Kidney (tissue), 22 donors: ENCODE measurements at places on chromosomes 7 and 10.
A peak's percentile ranks its signal among the peaks of the same experiment; 100 is the strongest.

DNA sequence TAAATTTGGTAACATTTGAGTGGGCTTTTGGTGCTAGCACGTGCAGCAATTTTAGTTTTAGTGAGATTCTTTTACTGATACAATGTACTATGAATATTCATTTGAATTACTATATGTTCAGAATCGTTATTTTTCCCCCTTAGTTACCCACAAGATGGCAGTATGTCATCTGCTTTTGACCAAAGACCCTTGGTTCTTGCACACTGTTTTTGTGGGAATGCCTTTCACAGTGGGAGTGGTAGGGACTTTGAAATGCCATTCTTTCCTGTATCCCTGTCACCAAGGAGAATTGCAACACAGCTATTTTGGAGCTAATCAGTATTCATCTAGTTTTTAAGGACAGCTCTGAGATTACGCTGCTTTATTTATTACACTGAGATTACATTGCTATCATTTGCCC lies 40.6 kb downstream of the SEC23IP start:
- no peak for DNase-seq

DNA sequence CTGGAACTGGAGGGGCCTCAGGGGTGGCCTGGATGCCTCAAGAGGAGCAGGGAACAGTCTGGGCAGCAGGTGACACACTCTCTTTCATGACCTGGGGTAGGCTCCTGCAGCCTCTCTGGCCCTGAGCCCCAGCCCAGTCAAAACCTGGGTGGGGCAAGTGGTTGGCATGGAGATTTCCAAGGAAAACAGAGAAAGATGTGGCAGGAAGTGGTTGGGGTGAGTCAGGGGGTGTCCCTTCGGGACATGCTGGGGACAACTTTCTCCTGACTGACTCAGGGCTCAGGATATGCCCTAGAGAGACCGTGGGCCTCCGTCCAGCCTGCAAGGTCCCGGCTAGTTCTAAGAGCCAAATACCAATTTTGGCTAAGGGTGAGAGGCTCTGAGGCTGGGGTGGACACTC lies 2.9 kb downstream of the AQP1 start:
- no peak for DNase-seq

DNA sequence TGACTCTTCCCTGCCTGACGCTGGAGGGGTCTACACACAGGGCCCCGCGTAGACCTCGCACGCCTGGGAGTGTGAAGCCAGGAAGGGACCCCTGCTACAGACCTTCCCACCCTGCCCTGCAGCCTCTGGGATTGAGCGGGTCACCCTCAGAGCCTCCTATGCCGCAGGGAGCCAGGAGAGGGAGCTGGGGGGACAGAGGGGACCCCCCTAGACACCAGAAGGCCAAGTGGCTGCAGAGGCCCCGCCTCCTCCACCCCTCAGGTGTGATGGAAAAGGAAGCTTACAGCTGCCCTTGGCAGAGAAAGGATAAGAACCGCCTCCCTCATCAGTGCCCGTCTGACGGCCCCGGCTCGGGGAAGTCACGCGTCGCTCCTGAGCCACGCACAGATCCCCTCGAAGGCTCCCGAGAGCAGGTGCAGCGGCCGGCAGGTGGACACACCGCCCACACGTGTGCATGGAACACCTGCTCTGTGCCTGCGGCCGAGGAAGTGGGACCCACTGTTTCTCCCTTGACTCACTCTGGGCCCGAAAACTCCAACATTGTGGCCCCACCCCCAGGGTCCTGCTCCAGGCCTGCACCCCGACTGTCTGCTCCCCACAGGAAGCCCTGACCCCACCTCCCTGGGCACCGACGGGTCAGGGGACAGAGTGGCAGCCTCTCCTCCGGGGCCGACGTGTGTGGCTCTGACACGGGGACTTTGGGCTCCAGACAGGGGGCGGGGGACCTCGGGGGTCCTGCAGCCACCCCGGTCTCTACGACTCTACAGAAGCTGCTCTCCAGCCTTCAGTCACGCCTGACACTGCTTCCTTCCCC lies 73.3 kb downstream of the MICALL2 start:
- DNase-seq = no peak

- DNase-seq = no peak
These were observed 143.6 kb downstream of the GLI3 start for GRCh38 chr7:42093349-42093905.

GRCh38 chr10:31602541-31603234 lies 283.7 kb downstream of the ZEB1 start:
- DNase-seq = peak; percentile 87

GRCh38 chr10:44574596-44575480 lies 189.9 kb upstream of the CXCL12 start:
- DNase-seq = no peak

DNA sequence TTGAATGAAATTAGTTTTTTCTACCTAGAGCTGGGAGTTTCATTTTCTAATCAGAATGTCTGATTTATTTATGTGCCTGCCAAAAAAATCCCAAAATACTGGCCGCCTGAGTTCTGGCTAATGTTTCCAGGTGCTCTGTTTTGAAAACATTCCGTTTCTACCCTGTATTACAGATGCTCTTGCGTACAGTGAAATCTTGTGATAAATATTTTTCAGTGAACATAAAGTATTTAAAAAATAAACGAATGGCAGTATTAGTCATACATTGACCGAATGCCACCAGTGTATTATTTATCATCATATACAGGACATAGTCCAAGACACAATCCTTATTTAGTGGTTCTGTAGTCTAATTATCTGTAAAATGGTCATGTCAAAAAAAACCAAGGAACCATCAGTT lies 102.8 kb downstream of the KAT6B start:
- no peak for DNase-seq

- no peak for DNase-seq
These were observed 992 bp upstream of the KIFBP start for GRCh38 chr10:68987611-68988010.

- DNase-seq = no peak
These were observed 224.4 kb upstream of the GALNT17 start for GRCh38 chr7:70907259-70908247.

DNA sequence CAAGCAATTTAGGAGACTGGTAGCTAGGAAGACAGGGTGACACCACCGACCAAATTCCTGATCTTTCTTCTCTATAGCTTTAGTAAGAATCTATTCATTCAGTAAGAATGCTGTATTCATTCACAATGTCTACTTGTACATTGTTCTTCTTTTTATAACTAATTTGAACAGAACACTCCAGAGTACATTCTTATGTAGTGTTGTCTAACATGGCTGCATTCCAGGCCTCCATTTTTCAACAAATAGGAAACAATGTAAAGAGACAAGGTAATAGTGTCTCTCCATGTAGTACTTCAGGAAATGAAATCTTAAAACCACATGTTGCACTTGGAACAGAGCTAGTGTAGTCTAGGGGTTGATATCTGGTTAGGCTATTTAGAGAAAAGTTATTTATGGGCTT lies 1.8 kb downstream of the VCL start:
- no peak for DNase-seq

DNA sequence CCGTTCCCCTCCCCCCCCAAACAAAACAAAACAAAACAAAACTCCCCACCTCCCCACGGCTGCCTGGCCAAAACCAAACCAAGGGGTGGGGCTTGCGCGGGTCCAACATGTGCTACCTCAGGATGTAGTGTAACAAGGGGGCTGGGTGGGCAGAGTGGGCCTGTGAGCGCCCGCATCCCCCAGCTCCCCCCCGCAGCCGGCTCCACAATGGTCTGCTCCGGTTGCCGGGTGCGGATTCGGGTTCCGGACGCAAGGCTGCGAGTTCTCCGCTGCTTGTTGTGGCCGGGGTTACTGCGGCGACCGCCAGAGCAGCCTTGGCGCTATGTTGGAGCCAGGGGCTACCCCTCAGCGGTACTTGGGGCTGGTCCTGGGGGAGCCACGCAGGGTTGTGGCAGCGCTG lies 4.9 kb downstream of the C10orf143 start:
- DNase-seq = peak; percentile 39

DNA sequence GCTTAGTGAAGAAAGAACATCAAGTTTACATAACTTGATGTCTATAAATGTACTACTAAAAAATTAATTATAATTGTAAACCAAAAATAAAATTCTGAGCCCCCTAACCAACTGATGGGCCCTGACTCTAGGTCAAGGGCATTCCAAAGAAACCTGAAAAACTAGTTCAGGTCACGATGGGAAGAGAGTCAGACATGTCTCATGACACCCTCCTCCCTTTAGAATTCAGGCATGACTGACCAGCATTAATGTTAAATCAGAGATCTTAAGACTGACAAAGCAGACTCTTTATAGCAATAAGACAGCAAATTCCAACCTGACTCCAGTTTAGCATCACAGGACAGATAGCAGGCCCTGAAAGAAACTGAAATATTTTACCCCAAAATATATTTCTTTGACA lies 21.6 kb upstream of the OTUD1 start:
- DNase-seq = no peak

DNA sequence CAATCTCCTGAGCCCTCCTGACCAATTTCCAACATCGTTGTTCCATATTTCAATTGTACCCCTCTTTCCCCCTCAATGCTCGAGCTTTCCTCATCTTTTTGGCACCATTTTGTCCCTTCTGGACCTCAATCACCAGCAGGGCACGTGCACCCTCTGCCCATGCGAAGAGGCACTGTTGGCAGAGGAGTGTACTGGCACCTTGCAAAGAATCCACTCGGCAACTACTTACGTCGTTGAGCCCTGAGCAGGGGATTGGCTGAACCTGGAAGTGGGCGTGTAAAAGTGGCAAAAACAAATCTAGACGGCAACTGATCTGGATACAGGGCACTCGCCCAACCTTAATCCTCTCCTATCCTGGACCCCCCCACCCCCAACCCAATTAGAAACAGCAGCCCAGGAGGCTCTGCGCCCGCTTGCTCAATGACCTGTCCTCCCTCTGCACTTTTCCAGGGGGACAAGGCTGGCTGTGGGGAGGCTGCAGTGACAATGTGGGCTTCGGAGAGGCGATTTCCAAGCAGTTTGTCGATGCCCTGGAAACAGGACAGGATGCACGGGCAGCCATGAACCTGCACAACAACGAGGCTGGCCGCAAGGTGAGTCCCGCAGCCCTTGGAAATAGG lies 18.8 kb downstream of the WNT8B start:
- peak; percentile 96 for DNase-seq

DNA sequence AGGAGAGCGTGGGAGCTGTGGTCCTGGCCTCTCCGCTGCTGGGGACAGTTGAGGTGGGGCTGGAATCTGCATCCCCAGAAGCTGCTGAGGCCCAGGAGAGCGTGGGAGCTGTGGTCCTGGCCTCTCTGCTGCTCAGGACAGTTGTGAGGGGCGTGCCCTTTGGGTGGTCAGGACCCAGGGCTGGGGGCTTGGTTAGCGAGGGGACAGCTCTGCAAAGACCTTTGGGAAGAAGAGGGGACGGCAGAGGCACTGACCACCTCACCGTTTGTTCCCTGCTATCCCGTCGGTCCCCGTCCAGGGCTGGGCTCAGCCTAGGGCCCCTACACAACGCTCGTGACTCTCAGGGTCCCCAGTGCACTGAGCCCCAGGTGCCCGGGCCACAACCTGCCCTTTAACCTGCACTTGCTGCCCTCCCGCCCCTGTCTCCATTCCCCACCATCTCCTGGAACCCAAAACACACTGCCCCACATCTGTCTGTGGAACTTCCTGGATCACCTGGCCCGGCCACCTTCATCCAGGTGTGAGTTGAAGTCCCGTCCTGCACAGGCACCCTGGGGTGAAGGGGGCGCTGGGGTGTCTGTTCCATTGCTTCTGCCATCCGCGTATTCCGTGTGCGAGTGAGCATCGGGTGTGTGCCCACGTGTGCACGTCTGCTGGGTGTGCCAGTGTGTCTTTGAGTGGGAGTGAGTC lies 14.1 kb downstream of the FOXL3 start:
- peak; percentile 55 for DNase-seq

DNA sequence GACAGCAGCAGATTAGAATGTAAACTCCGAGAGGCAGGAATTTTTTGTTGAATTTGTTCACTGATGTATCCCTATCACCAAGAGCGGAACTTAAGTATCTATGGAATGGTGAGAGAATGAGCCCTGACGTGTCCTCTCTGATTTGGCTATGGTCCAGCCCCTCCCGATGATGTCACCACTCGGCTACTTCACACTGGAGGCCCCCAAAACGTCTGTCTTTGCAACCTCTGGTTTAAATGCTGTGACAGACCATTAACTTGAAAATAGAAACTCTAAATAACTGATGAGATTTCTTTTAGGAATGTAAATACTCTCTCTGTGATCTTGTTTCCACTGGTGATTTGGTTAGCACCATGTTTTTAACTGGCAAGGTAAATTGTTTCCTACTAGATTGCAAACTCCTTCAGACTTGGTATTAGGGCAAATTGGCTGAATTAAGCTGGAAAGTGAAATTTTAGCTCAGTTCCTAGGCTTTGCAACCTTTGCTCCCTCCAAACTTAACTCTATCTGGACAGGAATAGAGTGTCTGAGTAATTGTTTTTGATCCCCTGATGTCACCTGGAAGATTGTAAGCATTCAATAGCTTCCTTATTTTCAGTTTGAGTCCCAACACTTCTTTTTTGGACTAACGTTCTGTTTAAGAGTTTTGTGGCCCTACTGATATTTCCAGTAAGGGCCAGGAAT lies 19.1 kb downstream of the SLC16A12 start:
- peak; percentile 27 for DNase-seq

DNA sequence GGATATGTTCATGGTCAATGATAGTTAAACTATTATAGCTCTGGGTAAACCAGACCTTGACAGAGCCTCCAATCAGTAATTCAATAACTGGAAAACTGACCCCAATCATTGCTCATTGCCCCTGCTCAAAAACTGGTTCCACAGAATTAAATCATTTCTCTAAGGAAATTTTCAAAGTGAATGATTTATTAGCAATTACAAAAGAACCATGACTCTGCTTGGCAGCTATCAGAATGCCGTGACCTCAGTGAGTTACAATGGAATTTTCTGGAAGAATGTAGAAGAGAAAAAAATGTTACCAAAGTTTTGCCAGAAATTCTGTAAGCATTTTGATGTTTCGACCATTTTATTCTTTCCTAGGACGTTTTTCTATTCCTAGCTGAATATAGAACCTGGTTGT lies 106.8 kb upstream of the APBB1IP start:
- no peak for DNase-seq

DNA sequence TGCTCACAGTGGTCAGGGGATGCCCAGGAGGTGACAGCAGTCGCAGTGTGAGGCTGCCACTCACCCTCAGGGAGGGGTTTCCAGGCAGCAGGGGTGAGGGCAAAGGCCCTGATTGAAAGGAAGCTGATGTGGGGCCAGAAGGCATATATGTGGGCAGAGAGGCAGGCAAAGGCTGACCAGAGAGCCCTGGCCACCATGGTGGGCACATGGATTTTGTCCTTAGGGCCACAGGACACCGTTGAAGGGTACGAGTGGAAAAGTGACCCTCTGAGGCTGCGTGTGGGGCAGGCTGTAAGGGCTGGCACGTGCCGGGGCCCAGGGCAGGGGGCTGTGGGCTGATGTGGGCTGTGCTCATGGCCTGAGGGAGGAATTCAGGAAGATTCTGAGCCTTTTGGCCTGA lies 57.5 kb upstream of the ZNF32 start:
- DNase-seq = no peak

DNA sequence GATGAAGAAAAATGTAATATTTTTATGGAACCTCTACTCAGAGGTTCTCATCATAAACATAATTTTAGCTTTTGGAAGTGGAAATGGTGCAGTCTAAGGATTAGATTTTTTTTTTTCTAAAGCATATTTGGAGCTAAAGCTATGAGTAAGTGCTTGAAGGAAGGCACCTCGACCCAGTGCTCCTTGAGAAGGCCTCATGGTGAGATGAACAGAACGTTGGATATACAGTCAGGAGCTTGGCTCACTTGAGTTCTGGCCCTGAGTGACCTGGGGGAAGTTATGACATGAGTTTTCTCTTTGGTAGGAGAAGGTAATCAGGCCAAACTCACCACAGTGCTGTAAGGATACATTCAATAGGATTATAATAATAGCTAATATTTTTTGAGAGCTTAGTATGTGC lies 163.3 kb downstream of the JCAD start:
- DNase-seq = no peak
